ENCODE measurements at places on chromosomes 12 and 14.

DNA sequence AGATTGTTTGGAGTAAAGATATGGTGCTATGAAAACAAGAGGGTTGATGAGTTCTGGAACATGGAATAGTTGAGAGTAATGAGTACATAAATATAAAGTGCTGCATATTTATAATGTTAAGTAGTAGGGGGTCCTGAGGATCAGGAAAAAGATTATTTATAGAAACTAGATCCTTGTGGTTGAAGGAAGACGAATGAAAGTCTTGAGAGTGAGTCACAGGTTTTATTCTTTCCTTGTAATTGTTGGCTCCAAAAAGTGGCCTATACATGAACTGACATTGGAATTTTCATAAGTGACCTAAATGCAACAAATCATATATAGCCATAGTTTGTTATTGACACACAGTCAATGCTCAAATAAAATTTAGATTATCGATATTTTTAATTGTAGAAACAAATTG lies 440.4 kb upstream of the PRICKLE1 start:
- no peak for DNase-seq

DNA sequence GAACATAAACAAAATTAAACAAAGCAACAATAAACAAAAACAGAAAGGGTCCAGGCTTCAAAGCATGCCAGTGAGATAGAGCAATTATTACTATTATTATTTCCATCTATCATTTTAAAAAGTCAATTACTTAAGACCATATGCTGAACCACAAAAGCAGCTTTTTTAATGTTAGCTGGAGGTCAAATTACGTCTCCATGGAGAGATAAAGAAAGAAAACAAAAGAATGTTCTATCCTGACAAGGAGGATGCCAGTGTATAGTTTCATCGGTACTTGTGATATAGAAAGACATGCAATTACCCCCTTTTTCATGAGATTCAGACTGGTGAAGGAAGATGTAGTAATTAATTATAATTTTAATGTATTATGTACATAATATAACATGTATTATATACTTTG lies 81.6 kb upstream of the DCN start:
- DNase-seq: no peak

DNA sequence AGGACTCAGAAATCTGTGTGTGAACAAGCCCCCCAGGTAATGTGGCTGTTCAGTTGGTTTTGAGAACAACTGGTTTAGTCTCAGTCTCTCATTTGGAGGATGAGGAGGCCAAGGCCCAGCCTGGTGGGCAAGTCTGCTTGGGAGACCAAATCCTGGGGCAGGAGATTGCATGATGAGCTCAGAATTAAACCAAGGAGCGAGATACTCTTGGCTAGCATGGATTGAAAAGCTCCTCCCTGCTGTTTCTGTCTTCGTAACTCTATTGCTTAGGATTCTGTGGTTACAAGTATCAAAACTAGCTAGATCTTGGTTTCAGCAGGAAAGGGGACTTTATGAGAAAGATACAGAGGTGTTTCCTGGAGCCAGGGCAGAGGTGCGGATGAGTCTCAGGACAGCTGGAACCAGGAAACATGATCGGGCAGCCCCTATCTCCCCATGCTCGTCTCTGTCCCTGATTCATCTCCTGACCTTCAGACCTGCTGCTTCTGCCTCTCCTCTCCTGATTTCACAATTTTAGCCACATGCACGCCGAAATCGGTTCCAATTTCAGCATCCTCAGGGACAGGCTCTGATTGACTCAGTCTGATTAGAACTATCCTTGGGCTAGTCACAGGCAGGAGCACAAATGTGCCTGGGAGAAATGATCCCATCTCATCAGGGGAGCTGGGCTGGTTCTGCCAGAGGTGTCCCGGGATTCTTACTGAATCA lies 40.2 kb upstream of the RIN3 start:
- no peak for DNase-seq

DNA sequence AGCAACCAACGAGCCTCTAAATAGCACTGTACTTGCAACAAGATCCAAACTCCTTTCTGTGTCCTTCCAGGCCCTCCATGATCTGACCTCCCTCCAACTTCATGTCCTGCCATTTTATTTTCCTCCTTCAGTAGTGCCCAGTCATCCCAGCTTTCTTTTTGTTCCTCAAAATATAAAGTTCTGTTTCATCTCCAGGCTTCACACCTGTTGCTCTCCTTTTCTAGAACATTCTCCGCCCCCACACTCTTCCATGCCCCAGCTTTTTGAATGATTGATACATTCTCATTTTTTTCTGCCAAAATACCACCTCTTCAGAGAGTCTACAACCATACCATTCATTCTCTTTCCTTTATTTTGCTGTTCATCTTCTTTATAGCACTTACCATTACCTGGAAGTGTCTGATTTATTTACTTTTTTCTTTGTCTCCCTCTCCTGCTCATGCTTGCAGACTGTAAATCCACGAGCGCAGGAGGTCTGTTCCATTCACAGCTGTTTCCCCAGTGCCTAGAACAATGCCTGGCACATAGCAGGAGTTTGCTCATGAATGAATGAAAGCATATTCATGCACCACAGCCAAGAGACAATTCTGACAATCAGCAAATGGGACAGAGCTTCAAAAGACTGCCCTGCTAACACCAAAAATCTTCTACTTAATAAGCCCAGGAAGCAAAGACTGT lies 296.4 kb downstream of the RPAP3 start:
- DNase-seq: no peak

DNA sequence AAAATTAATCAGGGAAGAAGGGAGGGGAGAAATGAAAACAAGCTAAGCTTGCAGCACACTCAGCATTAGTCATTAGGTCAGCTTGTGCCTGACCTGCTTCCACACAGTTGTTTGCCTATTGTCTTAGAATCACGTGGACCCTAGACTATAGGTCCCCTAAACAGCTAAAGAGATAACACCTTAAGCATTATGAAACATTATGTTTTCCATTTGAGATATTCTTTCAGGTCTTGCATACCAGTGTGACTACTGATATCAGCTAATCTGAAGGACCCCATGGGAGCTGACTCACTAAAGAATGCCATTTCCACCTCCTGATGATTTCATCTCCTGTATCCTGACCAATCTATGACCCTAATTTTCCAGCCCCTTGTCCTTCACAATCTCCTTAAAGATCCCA lies 154.1 kb upstream of the FUT8 start:
- no peak for DNase-seq

DNA sequence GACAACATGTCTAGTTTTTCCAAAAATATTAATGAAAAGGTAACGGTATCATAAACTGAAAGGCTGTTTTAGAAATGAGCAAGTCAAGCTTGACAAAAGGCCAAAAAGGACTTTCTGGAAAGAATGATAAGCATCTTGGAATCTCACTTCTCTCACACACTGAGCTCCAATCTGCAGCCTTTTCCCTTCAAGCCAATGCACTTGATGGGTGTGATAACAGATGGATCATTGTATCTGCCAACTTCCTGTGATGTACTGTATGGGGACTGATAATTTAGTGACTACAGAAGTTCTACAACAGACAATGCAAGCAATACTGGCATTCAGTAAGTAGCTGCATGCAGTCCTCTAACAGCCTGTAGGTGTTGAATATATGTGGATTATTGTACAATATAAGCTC lies 147.1 kb downstream of the MED13L start:
- no peak for DNase-seq

DNA sequence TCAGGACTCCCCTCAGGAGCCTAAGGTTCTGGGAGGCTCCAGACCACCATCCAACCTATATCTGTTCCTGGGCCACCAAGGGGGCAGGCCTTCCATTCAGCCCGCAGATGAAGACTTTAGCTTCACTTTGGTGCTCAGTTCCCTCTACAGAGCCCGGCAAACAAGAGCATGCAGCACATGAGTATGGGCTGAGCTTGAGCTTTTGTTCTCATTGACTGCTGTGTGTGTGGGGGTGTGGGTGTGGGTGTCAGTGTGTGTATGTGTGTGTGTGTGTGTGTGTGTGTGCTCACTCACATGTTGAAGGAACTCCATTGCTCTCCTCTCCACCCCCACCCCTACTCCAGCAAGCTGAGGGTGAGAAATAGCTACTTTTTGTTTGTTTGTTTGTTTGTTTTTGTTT lies 219.1 kb downstream of the ZFP36L1 start:
- DNase-seq: no peak

GRCh38 chr14:24843494-24843893 lies 206.5 kb downstream of the STXBP6 start:
- no peak for DNase-seq

- no peak for DNase-seq
Measured at GRCh38 chr12:67534681-67535080, 113.9 kb upstream of the DYRK2 start.

DNA sequence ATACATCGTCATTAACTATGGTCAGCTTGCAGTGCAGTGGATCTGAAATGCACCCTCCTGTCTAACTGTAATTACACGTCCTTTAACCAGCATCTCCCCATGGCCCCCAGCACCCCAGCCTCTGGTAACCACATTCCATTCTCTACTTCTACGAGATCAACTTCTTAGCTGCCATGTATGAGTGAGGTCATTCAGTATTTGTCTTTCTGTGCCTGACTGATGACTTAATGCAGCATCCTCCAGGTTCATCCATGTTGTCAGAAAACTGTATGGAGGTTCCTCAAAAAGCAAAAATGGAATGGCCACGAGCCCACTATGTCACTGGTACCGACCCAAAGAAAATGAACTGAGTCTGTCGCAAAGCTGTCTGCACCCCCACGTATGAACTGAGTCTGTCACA lies 107.3 kb downstream of the RIMBP2 start:
- DNase-seq: no peak

GRCh38 chr14:68606176-68606575 lies 186.7 kb downstream of the ZFP36L1 start:
- no peak for DNase-seq

GRCh38 chr12:93223440-93224426 lies 154.0 kb upstream of the NUDT4 start:
- DNase-seq: no peak

GRCh38 chr12:54261815-54262402 lies 18.0 kb downstream of the CBX5 start:
- DNase-seq: no peak

DNA sequence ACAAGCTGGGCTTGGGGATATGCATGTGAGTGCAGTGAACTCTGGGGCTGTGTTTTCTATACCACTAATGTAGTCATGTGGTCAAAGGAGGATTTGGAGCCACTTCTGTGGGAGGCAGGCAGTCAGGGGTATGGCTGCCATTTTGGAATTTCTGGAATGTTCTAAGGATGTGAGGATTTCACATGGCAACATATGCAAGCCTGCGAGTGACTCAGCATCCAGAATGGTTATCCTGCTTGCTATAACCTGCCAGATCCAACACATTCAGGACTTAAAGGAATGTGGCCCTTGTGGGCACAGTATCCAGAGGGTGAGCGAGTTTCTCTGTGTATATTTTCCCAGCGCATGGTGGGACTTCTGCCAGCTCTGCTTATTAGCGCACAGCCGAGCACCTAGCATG lies 249.2 kb upstream of the PWP1 start:
- no peak for DNase-seq

GRCh38 chr12:90261283-90261682 lies 552.6 kb upstream of the ATP2B1 start:
- no peak for DNase-seq

DNA sequence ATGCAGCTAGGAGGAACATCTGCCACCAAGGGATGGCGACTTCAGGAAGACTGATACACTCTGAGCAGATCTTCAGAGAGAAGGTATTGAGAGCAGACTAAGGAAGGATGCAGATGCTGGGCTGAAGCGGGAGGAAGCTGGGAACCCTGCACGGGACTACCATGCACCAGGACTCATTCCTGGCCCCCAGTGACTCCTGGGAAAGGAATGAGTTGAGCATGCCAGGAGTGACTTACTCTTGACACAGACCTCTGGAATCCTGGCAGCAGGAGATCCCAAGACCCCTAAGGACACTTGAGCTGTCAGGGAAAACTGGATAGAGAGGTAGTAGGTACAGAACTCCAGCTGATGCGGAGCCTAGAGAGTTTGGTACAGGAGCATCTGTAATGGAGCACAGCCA lies 336.1 kb downstream of the RPS29 start:
- DNase-seq: no peak

DNA sequence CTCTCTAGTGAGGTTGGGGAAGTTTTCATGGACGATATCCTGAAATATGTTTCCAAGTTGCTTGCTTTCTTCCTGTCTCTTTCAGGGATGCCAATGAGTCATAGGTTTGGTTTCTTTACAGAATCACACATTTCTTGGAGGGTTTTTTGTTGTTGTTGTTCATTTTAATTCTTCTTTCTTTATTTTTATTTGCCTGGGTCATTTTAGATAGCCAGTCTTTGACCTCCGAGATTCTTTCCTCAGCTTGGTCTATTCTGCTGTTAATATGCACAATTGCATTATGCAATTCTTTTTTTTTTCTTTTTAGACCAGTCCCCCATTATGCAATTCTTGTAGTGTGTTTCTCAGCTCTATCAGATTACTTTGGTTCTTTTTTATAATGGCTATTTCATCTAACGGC lies 338.9 kb downstream of the AEBP2 start:
- no peak for DNase-seq

DNA sequence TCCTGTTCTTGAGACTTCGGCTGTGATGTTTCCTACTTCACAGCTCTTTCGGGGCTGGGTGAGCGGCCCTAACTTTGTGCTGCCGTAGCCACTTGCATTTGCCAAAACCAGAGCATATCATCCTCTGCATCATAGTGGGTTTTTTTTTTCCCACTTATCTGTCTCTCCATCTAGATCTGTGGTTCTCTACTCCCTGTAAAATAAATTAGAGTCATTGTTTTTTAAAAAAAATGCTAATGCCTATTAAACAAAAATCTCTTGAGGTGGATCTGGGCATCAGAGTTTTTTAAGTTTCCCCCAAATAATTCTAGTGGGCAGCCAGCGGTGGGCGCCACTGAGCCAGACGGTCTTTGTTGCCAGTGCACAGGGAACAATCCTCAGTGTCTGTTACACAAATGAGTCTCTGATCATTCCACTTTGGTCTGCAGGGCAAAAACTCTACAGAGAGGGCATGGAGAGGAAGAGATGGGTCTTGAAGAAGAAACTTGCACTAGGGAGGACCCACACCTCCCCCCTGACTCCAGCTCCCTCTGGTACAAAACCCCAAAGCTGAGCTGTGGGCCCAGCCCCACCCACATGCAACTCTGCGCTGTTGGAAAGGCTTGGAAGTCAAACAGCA lies 62.4 kb upstream of the BCL2L14 start:
- no peak for DNase-seq

DNA sequence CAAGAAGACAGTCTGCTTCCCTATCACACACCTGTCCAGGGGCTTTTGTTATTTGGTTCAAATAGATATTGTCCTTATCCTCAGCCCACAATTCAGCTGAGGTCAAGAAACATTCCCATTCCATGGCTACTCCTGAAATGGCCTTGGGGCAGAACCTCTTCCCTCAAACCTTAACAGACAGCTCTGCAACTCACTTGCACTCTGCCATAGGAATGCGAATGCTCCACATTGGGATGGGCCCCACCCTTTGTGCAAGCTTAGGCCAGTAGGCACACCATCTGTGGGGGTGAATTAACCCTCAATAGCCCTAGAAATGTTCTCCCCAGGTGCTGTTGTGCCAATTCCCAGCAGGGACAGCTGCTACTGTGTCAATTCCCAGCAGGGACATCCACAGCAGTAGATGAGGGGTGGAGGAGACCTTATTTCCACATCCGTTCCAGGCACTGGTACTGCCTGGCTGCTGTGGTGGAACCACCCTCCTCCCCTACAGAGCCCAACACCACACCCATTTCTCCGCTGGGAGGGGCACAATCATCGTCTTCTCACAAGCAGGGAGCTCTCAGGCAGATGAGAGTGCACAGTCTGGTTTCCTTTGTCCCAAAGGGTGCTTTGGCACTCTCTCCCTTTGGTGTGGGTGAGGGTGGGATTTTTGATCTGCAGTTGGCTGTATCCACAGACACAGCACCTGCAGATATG lies 42.3 kb upstream of the GLIPR1 start:
- DNase-seq: no peak

GRCh38 chr12:31406345-31406744 lies 80.4 kb upstream of the SINHCAF start:
- no peak for DNase-seq

GRCh38 chr12:72602581-72602980 lies 330.4 kb downstream of the TRHDE start:
- no peak for DNase-seq
